Activated CD4-positive, alpha-beta T cell treated with anti-CD3 and anti-CD28 coated beads, Interleukin-2, amount 50 U/mL, for 4 hours (primary cell): ENCODE measurements at places on chromosomes 6 and 20.
A peak's percentile ranks its signal among the peaks of the same experiment; 100 is the strongest.

DNA sequence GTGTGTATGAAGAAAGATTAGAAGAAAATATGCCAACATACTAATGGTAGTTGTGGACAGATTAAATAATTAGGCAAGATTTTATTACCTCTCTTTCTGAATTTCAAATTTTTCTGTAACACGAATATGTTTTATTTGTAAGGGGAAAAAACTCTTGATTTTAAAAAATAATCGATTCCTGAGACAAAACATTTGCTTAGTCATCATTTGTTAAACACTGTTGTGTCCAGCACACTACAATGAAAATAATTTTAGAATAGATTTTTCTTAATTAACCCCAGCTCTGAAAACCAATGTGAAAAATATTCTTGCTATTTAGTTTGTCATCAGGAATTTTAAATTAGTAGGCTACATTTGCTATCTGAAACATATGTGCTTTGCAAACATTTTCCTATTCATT is 253.0 kb downstream of the TRDN start:
- DNase-seq: no peak

DNA sequence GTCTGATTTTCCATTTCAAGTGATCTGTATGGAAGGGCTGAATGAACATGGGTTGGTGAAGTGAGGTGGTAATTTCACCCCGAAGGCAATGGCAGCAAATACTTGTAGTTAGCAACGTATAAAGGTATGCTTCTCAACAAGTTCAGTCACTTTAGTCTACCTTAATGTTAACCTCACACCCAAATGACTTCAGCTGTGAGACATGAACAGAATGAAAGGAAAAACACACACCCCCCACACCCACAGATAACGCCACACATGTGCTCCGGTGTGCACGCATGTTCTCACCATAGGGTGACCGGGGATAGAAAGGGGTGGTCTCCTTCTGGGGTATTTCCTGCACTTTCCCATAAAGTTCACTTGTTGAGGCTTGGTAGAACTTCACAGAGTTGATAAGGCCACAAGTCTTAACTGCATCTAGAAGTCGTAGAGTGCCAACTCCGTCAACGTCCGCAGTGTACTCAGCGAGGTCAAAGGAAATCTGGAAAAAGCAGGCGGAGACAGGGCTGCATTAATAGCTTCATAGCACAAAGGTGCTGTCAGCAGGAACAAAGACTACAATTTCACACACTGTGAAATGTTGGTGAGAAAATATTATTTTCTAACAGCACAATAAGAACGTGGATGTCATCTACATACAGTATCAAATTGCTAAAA is 284.8 kb downstream of the GMDS start:
- no peak for DNase-seq

DNA sequence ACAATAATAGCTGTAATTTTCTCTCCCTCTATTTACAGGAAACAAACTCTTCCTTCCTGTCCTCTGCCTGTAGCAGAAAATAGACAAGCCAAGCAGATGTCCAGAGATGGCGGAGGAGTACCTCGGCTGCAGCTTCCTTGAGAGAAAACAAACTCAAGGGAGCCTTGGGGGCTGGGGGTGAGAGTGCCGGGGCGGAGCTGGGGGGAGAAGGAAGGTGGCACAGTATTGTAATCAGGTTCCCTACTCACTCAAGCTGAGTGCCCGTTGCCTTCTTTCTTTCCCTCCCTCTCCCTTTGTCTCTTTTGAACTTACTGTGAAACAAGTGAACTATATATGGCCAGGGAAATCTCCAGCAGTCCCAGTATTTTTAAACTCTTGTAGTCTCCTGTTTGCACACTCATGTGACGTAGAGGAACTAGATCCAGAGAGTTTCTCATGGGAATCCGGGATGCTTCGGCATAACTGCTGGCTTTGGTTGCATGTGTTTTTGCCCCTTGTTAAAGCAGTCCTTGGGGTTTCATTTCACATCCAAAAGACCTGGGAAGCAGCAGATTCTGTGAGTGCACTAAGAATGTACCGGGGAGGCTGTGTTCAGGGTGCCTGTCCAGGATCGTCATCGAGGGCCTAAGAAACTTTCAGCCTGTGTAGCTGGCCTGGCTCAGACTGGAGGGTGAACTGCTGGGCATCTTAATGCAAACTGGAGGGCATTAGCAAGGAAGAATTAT is 44.6 kb upstream of the HDDC2 start:
- no peak for DNase-seq

GRCh38 chr6:21442874-21443273 is 150.7 kb upstream of the SOX4 start:
- DNase-seq: no peak

DNA sequence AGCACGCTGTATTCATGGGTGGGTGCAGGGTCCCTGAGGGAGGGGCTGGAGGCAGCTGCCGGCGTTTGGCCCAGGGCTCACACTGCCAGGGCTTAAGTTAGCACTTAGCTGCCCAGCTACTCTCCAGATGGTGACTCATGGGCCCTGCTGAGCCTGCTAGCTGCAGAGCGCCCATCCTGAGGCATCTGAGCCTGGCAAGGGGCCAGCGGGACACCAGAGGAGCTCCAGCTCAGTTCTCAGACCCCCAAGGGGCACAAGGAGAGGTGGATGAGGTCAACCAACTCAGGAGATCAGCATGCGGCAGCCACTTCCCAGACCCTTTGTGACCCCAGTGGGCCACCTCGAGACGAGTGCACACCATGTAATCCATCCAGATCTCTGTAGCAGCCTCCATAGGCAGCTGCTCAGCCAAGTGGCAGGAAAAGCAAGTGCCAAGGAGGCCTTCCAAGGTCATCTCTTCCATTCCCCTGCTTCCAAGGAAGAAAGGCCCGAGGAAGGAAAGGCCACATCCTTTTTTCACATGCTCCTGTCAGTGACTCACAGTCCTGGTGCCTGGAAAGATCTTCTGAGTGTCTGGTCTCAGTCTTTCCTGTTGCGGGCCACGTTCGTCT is 35.3 kb downstream of the FOXP4 start:
- DNase-seq: no peak

GRCh38 chr6:20400456-20401204 is 1.0 kb upstream of the E2F3 start:
- peak; percentile 25 for DNase-seq

DNA sequence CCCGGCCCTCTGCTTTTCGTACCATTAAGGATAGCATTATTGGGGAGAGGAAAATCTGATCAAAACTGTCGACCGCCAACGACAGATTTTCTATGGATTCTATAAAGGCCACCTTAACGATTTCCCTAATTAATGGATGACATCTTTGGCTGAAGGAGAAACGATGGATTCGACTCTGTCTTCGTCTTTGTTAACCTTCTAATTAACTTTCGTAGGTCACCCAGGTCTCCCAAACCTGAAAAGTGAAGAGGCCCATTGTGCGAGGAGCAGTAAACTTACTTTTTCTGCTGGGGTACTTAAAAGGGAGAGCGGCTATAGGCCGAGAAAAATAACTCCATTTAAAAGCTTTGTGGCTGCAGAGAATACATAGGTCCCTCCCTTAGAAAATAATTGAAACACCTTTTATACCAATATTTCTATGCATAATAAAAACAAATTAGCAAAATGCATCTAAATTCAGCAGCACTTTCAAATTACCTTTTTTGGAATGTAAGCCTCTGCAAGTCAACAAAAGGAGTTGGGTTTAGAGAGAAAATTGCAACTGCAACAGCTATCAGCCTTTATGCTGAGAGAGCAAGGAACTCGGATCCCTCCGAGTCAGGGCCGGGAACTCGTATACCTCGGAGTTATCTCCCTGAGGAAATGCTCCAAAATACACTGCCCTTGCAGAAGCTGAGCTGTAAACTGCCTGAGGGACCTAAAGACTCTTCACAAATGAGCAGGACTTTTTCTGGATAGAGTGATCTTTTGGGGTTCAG is 31.4 kb upstream of the NR2E1 start:
- DNase-seq: no peak

GRCh38 chr6:159172091-159172491 is 2.9 kb downstream of the FNDC1 start:
- DNase-seq: no peak

- no peak for DNase-seq
These were observed 66.8 kb upstream of the ARHGAP18 start for GRCh38 chr6:129776542-129777330.

DNA sequence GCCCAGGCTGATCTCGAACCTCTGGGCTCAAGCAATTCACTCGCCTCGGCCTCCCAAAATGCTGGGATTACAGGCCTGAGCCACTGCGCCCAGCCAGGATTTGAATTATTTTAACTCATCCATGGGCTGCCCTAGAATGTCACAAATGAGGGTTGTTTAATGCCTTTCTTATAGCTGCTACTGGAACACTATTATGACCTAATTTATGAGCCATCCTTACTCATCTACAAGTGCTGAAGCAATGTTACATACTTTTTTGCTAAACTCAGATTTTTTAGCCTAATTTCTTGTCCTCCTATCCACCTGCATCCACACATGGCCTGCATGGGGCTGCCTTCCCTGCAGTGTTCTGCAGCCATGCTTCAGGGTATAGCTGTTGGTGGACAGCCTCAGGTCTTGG is 59.9 kb downstream of the RTN4IP1 start:
- no peak for DNase-seq

- DNase-seq: no peak
These were observed 65.2 kb upstream of the UST start for GRCh38 chr6:148681666-148682065.

GRCh38 chr6:41535766-41536165 is 10.4 kb upstream of the FOXP4 start:
- no peak for DNase-seq

DNA sequence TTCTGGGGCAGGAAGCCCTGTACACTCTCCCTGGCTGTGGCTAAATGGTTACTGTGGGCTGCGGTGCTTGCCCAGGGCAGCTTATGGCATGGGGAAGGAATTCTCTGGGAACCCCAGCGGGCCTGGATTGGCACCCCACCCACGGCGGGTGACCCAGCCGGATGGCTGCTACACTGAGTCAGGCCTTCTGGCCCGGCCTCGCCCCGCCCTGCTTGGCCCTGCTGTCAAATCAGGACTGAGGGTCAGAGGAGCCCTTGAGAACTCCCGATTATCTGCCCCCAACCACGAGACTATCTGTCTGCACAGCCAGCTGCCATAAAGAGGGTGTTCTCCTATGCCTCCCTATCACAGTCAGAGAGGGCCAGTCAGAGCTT is 7.3 kb upstream of the ITPR3 start:
- no peak for DNase-seq

DNA sequence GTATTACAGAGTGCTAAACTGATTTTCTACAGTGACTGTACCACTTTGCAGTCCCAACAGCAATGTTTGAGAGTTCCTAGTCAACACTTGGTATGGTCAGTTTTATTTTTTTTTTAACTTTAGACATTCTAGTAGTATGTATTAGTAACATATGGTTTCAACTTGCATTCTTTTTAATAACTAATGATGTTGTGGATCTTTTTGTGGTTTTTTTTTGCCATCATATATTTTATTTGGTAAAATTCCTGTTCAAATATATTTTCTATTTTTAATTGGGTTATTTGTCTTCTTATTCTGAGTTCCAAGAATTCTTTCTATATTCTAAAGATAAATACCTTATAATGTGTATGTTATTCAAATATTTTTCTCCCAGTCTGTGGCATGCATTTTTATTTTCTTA is 189.4 kb upstream of the ECI2 start:
- no peak for DNase-seq

DNA sequence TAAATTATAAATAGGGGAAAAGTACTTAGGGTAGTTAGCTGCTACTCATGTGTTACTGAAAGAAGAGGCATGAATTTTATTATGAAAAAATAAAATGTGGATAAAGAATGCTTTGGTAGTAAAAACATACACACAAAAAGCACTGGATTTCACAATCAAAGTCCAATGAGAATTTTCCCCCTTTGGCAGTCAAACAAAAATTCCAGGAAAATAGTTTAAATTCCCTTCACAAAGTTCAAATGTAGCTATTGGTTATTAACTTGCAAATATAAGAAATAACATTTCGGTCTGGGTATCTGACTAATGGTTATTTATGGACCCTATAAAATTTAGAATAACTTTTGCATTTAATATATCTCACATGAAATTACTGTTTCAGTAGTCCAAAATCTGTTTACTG is 210.4 kb downstream of the FOXC1 start:
- no peak for DNase-seq

DNA sequence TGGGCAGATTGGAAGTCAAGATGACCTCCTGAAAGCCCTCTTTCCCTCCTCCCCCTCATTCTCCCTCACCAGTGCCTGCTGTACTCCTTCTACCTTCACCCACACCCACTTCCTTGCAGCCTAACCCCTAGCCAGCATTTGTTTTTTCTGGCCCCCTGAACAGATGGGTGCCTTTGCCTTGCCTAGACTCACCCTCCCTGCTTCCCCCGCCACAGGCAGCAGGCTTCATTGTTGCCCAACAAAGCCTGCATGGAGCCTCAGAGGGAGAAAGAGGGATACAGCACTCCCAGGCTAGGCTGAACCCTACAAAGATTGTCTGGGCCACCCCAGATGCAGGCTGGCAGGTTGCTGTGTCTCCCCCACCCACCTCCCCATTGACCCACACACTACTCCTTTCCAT is 2.7 kb downstream of the MOCS1 start:
- no peak for DNase-seq

GRCh38 chr6:38871741-38872568 is 156.8 kb downstream of the DNAH8 start:
- peak; percentile 56 for DNase-seq

DNA sequence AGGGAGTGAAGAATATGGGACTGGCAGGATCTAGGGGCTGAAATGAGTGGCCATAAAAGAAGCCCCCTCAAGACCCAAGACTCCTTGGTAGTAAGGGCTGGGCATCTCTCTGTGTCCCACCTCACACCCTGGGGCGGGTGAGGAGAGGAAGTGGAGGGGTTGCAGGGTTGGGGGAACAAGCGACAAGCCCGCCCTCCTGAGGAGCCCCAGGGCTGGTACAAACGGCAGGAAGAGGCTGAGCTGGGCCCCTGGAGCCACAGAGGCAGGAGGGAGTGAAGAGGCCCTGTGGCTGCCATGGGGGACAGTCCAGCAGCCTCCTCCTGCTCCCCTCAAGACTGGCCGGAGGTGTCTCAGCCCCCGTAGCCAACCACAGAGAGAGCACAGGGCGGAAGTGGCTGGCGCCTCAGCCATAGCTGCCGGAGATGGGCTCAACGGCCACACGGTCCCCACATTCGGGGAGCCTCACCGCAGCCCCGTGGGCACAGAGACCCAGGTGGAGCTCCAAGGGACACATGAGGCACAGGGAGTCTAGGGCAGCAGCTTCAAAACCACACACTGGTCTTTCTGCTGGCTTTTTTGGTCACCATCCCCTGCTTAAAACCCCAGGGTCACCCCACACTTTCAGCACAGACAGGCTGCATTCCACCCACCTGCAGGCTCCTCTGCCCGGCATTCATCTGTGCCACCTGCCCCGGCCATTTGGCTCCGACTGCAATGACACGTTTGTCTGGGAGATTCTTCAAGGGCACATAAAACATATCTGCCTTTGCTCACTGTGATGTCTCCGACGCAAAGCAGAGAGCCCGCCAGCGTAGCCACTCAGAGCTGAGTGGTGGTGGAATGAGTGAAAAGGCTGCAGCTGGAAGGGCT is 524 bp downstream of the C20orf203 start:
- DNase-seq: no peak

DNA sequence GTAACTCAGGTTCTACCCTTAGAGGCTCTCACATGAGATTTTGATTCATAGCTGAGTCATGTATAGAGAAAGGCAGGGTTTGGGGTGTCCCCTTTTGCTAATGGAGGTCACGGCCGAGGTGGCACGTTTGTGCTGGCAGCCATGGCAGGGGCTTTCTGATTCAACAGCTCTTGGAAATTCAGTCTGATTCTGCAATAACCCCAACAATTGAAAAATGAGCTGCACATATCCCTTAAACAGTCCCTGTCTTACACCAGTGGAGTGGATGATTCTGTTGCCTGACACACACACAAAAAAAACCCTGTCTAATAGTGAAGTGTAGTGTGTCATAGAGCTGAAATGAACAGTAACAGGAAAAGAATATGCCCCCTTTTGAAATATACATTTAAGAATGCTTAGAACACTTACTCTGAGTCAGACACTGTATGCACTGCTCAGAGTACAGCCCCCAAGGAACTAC is 40.4 kb upstream of the ARG1 start:
- peak; percentile 39 for DNase-seq
